ENCODE measurements at places on chromosomes 6 and 20.

DNA sequence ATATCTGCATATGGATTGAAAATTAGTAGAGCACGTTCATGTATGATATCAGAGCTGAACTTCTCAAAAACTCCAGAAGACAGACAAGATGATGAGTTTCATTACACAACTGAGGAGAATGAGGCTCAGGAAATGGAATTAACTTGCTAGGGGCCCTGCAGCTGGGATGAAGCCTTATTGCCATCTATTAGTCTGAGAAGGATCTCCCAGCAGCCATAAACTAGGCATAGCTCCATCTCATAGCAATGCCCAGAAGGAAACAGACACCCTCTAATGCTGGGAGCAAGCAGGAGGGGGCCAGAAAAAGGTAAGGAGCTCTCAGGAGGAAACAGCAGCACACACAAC is 18.0 kb downstream of the TFEB start:
- no peak for DNase-seq

- no peak for DNase-seq
Measured at GRCh38 chr6:3835055-3835731, 14.0 kb upstream of the FAM50B start.

DNA sequence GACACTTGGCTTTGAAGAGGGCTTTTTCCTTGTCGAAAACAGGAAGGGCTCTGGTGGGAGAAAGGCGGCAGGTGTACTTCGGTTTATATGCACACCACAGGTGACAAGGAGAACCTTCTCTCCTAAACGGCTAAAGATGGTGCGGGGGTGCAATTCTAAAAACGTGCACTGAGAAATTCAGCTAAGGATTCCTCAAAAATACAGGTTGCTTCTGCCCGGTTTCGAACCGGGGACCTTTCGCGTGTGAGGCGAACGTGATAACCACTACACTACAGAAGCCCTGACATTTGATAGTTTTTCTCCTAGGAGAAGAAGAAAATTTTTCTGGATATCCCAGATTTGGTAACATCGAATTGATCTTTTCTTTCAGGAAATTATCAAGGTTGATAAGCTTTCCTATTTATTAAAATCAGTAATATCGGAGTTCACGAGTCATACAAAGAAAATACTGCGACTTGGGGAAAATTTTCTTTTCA is 32.0 kb downstream of the POM121L2 start:
- DNase-seq = no peak

DNA sequence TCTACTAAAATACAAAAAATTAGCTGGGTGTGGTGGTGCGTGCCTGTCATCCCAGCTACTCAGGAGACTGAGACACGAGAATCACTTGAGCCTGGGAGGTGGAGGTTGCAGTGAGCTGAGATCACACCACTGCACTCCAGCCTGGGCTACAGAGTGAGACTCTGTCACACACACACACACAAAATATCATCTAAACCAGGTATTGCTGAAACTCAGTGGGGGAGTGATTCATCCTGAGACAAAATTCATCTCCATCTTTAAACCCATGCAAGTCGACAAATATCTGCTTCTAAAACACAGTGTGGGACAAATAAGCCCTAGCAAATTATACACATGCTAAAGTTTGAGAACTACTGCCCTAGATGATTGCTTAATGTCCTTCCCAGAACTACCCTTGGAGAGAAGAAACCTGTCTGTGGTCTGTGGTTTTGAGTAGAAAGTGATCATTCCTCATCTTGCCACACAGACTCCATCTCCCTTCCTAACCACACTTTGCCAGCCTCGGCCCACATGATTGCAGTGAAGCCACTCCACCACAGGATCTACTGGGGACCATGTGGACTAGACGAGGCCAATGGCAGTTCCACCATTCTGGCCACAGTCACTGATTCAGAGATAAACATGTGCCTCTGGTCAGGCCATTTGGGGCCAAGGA is 130.3 kb downstream of the OPRM1 start:
- DNase-seq = no peak

- no peak for DNase-seq
Measured at GRCh38 chr6:50062051-50062450, 12.3 kb upstream of the DEFB112 start.

- no peak for DNase-seq
Measured at GRCh38 chr6:2594868-2595267, 155.9 kb downstream of the MYLK4 start.

GRCh38 chr6:6749702-6750491 is 161.4 kb downstream of the LY86 start:
- peak; percentile 42 for DNase-seq

DNA sequence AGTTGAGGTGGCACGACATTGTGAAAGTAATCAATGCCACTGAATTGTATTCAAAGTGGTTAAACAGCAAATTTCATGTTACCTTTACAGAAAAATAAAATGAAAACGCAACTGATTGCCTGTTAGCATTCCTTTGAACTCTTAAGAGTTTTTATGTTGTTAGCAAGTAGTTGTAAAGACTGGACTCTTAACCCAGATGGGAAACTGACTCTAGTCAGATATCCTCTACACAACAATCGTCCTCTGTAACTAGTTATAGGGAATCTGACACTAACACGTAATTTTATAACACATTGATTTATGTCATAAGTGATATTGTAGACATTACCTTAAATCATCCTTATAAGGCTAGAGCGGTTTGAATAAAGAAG is 3.0 kb upstream of the FBXO9 start:
- no peak for DNase-seq

Data from retinal pigment epithelial cell (primary cell).